ENCODE measurements at places on chromosomes 1 and 21.
A peak's percentile ranks its signal among the peaks of the same experiment; 100 is the strongest.

- DNase-seq: peak; percentile 25
Observed at GRCh38 chr1:193654951-193655735, 468.7 kb upstream of the B3GALT2 start.

DNA sequence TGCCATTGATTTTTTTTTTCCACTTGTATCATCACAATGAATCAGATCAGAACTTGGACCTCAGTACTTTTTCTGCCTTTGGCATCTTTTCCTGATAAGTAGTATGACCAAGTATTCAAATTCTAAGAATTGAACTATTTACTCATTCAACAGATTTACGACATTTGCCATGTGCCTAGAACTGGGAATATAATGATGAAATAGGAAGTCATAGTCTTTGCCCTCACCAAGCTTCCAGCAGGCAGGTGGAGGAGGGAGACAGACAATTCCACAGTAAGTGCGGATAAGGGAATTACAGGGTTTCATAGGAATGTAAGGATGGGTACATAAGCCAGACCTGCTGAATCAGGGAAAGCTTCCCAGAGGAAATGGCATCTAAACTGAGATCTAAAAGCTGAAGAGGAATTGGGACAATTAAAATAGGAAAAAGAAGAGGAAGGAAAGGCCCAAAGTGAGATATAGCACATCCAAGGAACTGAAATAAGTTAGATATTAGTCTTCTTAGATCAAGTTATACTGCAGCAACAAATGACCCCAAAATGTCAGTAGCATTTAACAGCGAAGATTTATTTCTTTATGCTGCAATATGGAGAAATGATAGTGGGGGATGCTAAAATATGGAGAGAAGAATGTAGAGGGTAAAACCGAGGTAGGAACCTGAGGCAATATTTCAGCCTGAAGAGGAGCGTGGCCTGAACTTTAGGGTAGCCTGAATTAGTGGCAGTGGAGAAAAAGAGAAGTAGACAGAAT, 5.3 kb upstream of the DDX59 start:
- no peak for DNase-seq

GRCh38 chr1:69648486-69648885, 80.8 kb downstream of the LRRC7 start:
- DNase-seq: no peak

DNA sequence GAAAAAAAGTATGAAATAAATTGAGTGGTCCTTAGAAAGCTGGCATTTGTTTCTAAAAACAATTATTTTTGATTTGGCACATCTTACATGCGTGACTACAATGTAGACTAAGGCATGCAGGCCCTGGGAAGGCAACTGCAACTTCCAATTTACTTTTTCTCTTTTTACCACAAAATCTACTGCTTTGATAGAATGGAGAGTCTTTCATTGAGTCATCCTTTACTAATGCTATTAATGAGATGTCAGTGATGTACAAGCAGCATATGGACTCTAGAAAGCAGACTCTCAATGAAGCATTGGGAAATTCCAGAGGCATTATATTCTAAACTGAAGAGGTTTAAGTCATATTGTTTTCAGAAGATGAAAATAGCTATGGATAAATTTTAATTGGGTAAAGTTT, 29.6 kb upstream of the PRRX1 start:
- DNase-seq: peak; percentile 84

DNA sequence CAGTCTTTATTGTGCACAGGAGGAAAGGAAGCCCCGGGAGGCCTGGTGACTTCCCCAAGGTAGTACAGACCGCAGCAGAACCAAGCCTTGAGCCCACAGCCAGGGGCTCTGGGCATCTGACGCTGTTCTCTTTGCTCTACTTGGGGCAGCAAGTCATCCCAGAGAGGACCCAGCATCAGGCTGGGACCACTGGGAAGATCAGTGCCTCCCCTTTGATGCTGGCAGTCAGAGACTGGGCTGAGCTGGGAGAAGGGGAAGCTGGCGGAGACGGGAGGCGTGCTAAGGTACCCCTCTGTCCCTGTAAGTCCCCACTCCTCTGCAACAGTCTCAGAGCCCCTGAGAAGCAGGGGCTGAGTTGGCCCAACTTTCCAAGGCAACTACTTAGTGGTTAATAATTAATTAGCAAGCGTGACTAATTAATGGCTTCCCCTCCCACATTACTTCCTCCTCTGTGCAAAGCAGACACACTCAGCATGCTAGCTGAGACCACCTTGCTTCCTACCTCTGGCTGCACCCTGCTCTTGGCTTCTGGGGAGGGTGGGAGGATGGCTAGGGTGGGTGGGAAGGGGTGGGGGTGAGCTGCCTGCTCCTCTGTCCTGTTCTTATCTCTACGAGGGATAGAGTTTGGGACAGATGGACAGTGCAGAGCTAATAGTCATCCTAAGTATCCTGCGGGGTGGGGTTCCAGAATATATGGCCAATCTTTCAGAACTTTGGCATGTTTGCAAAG, 1.3 kb downstream of the INAVA start:
- no peak for DNase-seq

- no peak for DNase-seq
Observed at GRCh38 chr1:81708250-81708649, 92.5 kb upstream of the ADGRL2 start.

GRCh38 chr1:166884971-166885370, 8.9 kb upstream of the TADA1 start:
- no peak for DNase-seq

DNA sequence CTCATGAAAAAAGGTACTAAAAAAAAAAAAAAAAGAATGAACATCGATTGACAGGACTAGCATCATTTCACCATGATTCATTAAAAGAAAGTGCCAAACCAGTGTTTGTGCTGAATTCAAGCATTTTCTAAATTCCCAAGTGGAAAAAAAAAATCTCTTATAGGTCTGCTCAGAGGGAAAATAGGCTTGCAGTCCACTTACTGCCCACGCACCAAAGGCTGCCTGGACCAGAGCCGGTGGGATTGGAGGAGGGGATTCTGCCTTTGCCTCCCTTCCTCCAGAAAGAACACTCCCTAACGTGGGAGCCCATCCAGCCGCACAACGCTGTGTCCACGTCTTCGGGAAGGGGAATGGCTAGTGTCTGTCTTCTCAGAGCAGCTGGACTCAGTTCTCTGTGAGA, 5.5 kb upstream of the TRAPPC10 start:
- DNase-seq: peak; percentile 46

DNA sequence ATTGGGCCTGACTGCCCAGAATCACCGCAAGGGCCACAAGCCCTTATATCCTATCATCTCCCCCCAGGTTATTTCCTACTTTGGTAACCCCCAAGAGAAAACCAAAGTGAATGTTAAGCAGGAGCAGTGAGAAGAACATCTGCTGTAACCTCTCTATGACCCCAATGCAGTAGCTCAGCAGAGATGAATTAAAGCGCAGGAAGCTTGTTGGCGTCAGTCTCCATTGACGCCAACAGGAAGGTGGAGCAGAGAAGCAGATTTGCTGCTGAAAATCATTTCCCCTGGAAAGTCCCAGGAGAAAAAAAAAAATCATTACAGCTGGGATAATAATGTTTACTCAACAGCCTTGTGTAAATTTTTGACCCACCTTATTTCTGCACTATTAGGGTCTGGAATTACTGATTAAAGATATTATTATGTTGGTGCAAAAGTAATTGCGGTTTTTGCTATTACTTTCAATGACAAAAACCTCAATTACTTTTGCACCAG, 33.2 kb upstream of the FAM163A start:
- DNase-seq: peak; percentile 11

DNA sequence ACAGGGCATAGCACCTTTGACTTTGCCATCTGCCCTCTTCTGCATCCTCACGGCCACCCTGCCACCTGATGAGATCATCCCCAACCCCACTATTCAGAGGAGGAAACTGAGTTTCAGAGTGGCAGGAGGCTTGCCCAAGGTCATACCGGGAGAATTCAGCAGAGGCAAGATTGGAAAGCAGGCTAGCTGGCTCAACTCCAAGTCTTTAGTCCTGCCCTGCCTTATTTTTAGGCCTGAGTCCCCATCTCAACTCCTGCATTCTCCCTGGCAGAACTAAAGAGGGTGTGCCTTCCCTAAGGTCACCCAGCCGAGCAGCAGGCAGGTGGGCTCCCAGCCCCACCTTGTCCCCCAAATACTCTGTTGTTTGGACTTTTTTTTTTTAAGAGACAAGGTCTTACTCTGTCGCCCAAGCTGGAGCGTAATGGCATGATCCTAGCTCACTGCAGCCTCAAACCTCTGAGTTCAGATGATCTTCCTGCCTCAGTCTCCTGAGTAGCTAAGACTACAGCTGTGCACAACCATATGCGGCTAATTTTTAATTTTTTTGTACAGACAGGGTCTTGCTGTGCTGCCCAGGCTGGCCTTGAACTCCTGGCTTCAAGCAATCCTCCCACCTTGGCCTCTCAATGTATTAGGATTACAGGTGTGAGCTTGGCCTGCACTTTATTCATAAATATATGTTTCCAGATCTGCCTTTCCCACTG, 13.8 kb upstream of the FGR start:
- DNase-seq: no peak

DNA sequence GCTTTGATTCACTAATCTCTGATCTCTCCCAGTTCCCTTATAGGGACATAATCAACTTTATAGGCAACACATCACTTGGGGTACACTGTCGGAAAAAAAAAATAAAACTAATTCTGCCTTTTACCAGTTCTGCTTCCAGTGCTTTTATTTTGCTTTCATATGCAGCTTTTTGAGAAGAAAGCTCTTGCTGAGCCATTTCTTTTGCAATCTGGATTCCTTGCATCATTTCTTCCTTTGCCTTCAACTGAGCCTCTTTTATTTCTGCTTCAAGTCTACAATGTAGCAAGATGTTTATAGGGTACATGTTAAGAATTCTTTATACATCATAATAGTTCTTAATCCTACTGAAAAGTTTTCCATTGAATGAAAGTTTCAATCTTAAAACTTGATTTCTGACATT, 30.6 kb downstream of the KIF14 start:
- no peak for DNase-seq

GRCh38 chr21:44337941-44338895, 972 bp downstream of the CFAP410 start:
- peak; percentile 46 for DNase-seq

DNA sequence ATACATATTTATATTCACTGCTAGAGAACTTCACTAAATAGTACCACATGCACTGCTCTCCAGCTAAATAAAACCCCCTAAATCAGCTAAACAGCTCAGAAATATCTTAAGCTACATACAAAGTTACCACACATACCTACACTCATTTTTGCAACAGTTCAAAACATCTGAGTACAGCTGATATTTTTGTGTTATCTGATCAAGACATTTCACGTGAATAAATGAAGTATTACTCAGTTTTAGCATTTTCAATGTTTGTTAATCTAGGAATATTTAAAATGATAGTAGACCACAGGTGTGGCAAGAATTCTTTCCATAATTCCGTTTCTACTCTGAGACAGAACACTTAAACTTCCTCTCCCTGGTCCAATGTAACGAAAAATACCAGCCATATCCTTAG, 20.8 kb downstream of the EVI5 start:
- no peak for DNase-seq

GRCh38 chr1:180563026-180563827, 4.5 kb downstream of the OVAAL start:
- DNase-seq: peak; percentile 64

DNA sequence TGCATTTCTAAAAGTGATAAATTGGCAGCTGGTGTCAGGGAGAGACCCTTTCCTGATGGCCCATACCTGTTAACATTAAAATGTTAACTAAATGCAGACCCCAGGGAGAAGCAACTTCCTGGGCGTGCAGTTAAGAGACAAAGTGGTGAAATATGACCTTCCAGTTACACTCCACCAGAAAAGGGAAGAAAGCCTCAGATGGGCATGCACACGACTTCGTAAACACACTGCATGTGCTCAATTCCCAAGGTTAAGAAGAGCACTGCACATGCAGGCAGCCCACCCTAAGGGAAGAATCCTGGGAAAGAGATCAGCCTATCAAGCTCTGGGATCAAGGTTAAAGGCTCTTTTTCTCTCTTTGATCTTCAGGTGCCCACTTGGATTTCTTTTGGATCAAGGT, 9.7 kb upstream of the GBP6 start:
- no peak for DNase-seq

DNA sequence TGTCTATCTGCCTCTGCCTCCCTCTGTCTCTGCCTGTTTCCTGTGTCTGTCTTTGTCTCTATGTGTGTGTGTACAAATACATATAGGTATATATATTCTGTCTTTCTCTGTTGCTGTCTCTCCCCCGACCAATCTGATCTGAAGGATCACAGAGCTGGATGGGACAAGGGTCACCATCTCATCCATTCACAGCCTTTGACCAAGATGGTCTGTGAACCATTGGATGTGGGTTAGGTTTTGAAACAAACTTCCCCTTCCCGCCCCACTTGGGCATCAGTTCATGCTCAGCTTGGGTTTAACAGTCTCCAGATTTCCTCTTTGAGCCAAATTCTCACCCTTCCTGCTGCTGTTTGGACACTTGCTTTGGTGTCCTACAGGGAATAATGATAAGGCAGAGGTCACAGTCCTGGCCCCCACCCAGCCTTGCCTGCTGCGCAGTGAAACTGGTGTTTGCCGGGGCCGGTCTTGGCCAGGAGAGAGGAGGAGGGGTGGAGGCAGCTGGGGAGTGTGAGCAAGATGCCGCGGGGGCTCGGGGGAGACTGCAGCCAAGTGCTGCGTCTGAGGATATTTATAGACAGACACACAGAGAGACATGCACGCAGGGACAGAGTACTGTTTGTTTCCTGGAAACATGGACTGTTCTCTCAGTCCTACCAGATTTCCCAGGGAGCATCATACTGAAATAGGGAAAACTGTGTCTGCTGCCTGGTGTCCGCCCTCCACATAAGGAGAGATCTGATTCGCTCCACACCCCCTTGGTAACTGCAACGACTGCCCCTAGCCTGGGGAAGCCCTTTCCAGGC, 27.0 kb upstream of the BTG2 start:
- peak; percentile 70 for DNase-seq

DNA sequence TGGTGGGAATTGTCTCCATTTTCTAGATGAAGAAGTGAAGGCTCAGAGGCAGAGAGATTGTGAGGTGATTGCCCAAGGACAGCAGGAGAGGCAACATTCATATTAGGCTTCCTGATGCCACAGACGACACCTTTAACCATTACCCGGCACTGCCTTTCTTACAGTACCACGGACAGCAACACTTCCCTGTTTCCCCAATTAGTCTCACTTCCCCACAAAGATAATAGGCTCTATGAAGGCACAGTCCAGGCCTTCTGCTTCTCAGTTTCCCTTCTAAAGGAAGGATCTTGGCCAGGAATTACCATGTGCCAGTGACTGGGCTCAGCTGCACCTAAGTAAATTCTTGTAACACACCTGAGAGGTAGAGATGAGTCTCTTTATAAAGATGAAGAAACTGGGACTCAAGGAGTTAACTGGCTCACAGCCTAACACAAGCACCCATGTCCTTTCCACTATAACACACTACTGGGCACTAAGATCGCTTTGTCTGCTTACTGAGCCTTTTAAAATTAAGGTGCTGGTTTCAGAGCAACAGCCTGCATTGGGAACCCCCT, 9.6 kb downstream of the IGSF9 start:
- no peak for DNase-seq

GRCh38 chr1:55210990-55211801, 4.0 kb downstream of the USP24 start:
- no peak for DNase-seq

- no peak for DNase-seq
Observed at GRCh38 chr21:15564907-15565306, 164.9 kb upstream of the USP25 start.

- DNase-seq: peak; percentile 95
Observed at GRCh38 chr1:112955773-112956543, at the start of gene SLC16A1. SLC16A1 (minus strand) TSS chr1:112956196; CDS start chr1:112929308, 26,888 bp downstream.

GRCh38 chr21:31927689-31928353, 55.0 kb downstream of the HUNK start:
- DNase-seq: no peak
